Psoas muscle (tissue), 8 donors: ENCODE measurements at places on chromosomes 7 and 10. TPM values are rescaled to one million over a fixed set of nuclear protein-coding genes. Genes with fewer than 3 reads are reported as not detected.
A peak's percentile ranks its signal among the peaks of the same experiment; 100 is the strongest.

DNA sequence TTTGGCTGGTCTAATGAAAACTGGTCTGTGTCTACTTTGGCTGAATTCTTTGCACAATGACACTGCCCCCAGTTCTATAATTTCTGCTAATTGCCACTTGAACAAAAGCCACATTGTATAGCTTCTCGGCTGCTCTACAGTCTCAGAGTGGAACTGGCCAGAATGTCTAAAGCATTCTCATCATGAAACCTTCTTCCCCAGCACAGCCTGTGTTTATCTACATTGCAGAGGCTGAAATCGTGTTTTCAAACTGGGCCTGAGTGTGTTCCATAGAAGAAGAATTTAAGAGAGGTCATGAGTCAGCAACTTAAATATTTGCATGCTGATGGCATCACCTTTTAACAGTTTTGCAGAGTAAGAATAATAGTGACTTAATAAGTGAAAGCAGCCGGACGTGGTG lies 177.2 kb downstream of the BUB3 start:
- H3K27ac ChIP-seq: no peak overlapping the region
- H3K36me3 ChIP-seq: no peaks in the 10 kb centered on the region
- no peak overlapping the region for H3K4me3 ChIP-seq
- no peaks in the 10 kb centered on the region for H3K4me1 ChIP-seq

- H3K4me3 ChIP-seq: no peak overlapping the region
- no peaks in the 10 kb centered on the region for H3K4me1 ChIP-seq
- no peaks in the 10 kb centered on the region for H3K27me3 ChIP-seq
- H3K27ac ChIP-seq: no peak overlapping the region
- no peaks in the 10 kb centered on the region for H3K36me3 ChIP-seq
Measured at GRCh38 chr7:47725031-47725780, 143.3 kb upstream of the TNS3 start.

GRCh38 chr10:79477456-79477855 lies 32.0 kb upstream of the ZCCHC24 start:
- H3K4me3 ChIP-seq: no peak overlapping the region
- DNase-seq: no peak
- H3K36me3 ChIP-seq: no peaks in the 10 kb centered on the region
- no peak overlapping the region for H3K27ac ChIP-seq
- no peaks in the 10 kb centered on the region for H3K4me1 ChIP-seq

FAM13C gene
- total RNA-seq: 13.5 TPM

DNA sequence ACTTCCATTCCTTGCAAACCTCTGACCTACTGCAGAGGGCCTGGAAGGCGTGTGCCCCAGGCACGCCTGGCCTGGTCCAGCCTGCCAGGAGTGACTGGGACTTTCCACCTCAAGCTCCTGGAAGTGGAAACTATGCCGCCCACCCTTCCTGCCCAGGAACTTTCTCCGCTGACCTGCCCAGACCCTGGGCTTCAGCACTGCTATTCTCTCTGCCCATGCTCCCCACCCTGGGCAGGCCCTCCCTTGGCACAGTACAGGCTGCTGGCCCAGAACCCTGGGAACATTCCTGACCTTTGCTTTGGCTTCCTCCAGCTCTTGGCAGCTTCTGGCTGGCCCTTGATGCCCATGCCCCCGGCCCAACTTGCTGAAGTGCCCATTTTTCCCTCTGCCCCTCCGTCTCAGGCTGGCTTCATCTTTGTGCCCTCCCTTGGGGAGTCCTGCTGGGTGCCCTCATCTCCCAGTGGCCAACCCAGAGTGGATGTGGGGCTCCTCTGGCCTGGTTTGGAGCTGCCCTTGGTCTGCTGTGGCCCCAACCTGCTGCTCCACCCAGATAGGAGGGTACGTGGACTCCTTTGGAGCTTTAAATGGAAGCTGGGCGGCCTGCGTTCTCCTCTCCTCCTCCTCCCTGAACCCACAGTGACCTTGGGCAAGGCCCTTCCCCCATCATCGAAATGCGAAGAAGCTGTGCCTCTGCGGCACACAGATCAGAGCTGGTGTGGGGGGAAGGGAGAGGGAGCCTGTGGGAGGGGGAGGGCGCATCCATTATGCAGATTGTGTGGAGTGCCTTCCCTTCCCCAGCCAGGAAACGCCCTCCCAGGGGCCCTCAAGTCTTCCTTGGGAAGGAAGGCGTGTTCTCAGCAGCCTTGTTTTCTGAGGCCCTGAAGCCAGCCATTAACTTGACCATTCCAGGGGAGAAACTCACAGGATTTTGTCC lies 3.4 kb downstream of the MMRN2 start:
- DNase-seq: peak; percentile 73
- H3K27me3 ChIP-seq: no peaks in the 10 kb centered on the region
- no peaks in the 10 kb centered on the region for H3K4me1 ChIP-seq
- H3K27ac ChIP-seq: peak overlapping the region; percentile 65
- no peaks in the 10 kb centered on the region for H3K36me3 ChIP-seq

DNA sequence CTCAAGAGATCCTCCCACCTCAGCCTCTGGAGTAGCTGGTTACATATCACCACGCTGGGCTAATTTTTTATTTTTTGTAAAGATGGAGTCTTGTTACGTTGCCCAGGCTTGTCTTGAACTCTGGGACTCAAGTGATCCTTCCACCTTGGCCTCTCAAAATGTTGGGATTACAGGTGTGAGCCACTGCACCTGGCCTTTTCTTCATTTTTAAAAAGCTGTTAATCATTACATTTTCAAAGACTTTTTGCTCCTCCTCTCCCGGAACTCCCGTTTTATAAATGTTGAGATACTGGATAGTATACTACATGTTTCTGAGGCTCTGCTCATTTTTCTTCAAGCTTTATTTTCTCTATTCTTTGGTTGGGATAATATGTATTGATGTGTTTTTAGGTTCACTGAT lies 16.4 kb downstream of the AOAH start:
- no peaks in the 10 kb centered on the region for H3K36me3 ChIP-seq
- no peak overlapping the region for H3K4me3 ChIP-seq
- H3K27ac ChIP-seq: no peak overlapping the region
- no peak for DNase-seq
- H3K4me1 ChIP-seq: no peaks in the 10 kb centered on the region

NKX6-2 gene
- not detected for total RNA-seq

GRCh38 chr7:98618786-98619185 lies 1.7 kb downstream of the NPTX2 start:
- no peaks in the 10 kb centered on the region for H3K4me1 ChIP-seq
- no peaks in the 10 kb centered on the region for H3K36me3 ChIP-seq
- H3K27me3 ChIP-seq: peaks cover 24% of the 10 kb centered on the region
- H3K27ac ChIP-seq: no peak overlapping the region
- DNase-seq: no peak
- no peak overlapping the region for H3K4me3 ChIP-seq

OR6V1 gene
- total RNA-seq: not detected
